ENCODE measurements at places on chromosomes 3 and 15.

GRCh38 chr3:143421556-143421955, 302.0 kb downstream of the CHST2 start:
- no peak for DNase-seq

GRCh38 chr3:40445062-40445461, 12.1 kb upstream of the RPL14 start:
- no peak for DNase-seq

DNA sequence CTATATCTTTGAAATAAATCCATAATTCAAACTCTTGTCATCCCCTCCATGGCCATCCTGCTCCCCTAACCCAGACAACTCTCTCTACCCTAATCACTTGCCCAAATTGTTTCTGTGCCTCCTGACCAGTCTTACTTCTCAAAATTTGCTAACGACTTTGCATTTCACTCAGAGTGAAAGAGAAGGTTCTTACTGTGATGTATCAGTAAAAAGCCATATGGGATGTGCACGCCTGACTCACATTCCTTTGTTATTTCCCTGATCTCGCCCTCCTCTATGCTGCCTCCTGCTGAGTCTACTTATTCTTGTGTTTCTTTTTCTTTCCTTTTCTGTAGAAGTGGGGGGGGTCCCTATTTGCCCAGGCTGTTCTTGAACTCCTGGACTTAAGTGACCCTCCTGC, 487.2 kb upstream of the FRG2C start:
- no peak for DNase-seq

GRCh38 chr3:169865176-169865767, 4.5 kb downstream of the LRRC31 start:
- no peak for DNase-seq

DNA sequence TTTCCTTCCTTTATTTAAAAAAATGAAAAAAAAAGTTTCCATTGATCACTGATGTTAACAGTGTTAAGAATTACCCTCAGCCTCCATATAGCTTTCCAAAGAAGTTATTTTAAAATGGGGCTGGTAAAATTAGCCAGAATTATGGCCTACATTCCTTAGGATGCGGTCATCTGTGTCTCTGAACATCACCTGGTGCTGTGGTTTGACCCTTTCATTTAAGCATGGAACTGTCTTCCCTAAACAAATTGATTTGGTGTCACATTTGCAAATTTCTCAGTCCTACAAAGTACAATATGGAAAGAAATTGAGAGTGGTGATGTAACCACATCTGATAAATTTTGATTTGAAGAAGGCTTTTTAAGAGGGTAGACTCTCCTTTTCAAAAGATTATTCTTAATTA, 40.3 kb upstream of the ZPLD1 start:
- DNase-seq: no peak

- DNase-seq: no peak
These were observed 263.5 kb upstream of the BCHE start for GRCh38 chr3:166100730-166101129.

- no peak for DNase-seq
These were observed 5.9 kb downstream of the STOML1 start for GRCh38 chr15:73986055-73986775.

DNA sequence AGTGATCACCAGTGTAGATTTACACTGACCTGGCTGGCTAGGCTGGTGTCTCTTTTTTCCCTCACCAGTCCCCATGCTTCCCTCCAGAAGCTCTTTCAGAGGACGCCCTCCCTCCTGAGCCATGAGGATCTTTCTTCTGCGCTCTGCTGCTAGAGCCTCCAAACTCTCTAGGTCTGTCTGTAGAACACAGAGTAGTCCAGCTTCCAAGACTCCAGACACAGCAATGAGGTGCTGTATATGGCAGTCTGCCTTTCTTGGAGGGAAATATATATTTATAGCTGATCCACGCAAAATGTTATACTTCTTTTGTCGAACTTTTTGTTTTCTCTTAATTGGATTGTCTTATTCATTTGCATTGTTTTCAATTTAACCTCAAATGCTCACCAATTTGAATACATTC, 1121.8 kb downstream of the ROBO2 start:
- no peak for DNase-seq

DNA sequence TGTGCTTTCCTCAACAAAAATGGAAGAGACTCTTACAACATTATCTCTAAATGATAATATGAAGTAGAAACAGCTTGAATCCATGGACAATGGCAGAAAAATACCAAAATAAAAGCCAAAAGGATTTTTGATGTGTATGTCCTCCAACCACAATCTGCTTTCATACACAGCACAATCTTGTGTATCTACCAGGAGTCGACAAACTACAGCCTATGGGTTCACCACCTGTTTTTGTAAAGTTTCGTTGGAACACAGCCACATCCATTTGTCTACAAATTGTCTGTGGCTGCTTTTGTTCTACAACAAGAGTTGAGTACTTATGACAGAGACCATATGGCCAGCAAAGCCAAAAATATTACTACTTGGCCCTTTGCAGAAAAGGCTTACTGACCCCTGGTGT, 88.7 kb upstream of the UBE2E2 start:
- no peak for DNase-seq

- DNase-seq: no peak
These were observed 54.2 kb downstream of the ITGA11 start for GRCh38 chr15:68377766-68378165.

DNA sequence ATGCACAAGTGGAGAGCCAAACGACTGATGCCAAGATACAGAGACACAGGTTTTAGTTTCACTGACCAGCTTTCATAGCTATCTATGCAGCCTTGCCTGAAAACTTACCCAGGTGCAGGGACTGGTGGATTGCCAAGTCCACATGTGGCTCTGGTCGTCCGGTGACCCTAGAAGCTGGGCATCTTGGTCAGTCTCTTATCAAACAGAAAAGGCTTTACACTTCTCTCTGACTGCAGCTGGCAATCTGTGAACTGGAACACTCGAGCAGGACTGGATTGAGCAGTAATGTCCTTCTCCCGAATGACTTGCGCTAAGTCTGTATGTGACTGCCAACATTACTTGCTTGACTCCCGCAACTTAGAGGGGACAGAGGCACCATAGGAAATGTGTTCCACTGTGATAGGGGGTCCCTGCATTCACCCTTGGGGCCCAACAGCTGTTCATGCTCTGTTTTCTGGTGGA, 63.0 kb upstream of the SIAH2 start:
- DNase-seq: no peak

GRCh38 chr3:117281371-117281770, 571.8 kb downstream of the TUSC7 start:
- no peak for DNase-seq

GRCh38 chr15:65066635-65067316, 1.0 kb downstream of the RASL12 start:
- no peak for DNase-seq

DNA sequence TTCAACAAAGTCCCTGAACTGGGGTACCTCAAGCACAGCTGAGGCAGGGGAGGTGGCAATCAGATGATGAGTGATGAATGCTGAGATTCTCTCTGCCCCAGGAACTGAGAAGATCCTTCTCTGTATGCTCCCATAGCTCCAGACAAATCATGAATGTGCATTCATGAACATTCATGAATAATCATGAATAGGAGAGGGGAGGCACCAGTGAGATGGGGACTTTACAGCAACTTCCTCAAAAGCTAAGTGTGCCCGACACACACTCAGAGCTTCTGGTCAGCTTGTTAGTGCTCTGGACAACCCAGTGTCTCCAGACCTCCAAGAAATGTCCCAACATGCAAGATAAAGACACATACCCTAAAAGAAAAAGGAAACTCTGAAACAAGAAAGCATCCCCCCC, 24.3 kb downstream of the LRRC2 start:
- DNase-seq: no peak

DNA sequence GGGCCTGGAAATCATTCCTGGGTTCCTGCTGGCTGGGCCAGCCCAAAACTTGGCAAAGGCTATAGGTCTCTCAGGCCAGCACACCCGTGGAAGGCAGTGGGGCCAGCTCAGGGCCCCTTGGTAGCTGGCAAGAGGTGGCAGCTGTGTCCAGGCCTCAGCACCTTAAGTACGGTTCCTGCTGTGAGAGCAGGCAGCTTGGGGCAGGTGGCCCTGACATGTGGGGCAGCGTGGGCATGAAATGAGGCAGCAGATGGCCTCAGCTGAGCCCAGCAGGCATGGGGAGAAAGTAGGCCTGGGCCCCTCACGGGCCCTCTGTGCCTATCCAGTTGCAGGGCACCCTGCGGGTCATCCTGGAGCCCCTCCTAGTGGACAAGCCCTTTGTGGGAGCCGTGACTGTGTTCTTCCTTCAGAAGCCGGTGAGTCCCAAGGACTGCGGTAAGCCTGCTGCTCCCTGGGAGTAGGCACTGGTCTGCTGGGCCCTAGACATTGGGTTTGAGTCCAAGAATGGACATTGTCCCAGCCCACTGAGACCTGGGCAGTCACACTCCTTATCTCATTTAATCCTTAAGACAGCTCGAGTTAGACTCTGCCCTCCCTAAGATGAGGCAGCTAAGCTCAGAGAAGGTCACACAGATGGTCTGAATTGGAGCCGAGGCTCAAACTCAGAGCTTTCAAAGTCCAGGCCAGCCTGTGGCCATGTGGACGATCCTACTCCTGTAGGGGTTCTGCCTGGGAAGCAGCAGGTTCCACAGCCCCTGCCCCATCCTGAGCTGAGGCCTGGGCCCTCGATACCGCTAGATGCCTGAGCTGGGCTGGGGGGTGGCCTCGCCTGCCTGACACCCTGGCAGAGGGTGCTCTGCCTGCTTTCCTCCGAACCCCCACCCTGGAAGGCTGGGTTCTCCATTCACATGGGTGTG, 25.5 kb downstream of the ESYT3 start:
- DNase-seq: no peak

GRCh38 chr15:70187331-70187730, 89.6 kb upstream of the TLE3 start:
- no peak for DNase-seq

Measured in stimulated activated CD4-positive, alpha-beta T cell treated with anti-CD3 and anti-CD28 coated beads, TNF-alpha, amount 100 ng/mL, for 4 hours (primary cell).